Cardiac atrium fibroblast (primary cell): ENCODE measurements at places on chromosomes 3 and 15. TPM values are rescaled to one million over a fixed set of nuclear protein-coding genes. Genes with fewer than 3 reads are reported as not detected.

The ZCWPW2 gene
- 0.36 and 0.65 TPM in 2 replicates for total RNA-seq

The CHRFAM7A gene
- under 0.01 TPM in 1 of 2 replicates, not detected in the other for total RNA-seq

The GOLGA8M gene
- 0.18 TPM in 1 of 2 replicates, not detected in the other for total RNA-seq

The CFAP91 gene
- not detected in 2 replicates for total RNA-seq

The IFT122 gene
- 7.5 and 13.9 TPM in 2 replicates for total RNA-seq

The CLDN1 gene
- 0.32 TPM in 1 of 2 replicates, not detected in the other for total RNA-seq

The MST1R gene
- total RNA-seq: not detected in 2 replicates

The MAP2K1 gene
- total RNA-seq: 56.9 and 82.9 TPM in 2 replicates

The CPLX3 gene
- not detected in 2 replicates for total RNA-seq

The PLS1 gene
- 0.16 TPM in 1 of 2 replicates, not detected in the other for total RNA-seq

The RPL39L gene
- total RNA-seq: 11.7 and 23.8 TPM in 2 replicates

The CYP8B1 gene
- total RNA-seq: not detected in 2 replicates

The PTH1R gene
- 7.5 and 13.5 TPM in 2 replicates for total RNA-seq

The APOD gene
- total RNA-seq: 45.9 and 53.8 TPM in 2 replicates

The ADCY5 gene
- 0.18 and 0.65 TPM in 2 replicates for total RNA-seq

The CCR3 gene
- not detected in 2 replicates for total RNA-seq

The NOX5 gene
- 0.18 TPM in 1 of 2 replicates, not detected in the other for total RNA-seq

The IQCH gene
- total RNA-seq: 0.36 and 2.3 TPM in 2 replicates

The NMNAT3 gene
- total RNA-seq: 0.49 TPM in 1 of 2 replicates, not detected in the other

The IL17RE gene
- 0.54 TPM in 1 of 2 replicates, not detected in the other for total RNA-seq

The SV2B gene
- total RNA-seq: 0.16 TPM in 1 of 2 replicates, not detected in the other

The POPDC2 gene
- 0.81 TPM in 1 of 2 replicates, not detected in the other for total RNA-seq

The SLC12A1 gene
- total RNA-seq: not detected in 2 replicates

The REC114 gene
- total RNA-seq: not detected in 2 replicates

The CDCP1 gene
- 1.8 and 7.8 TPM in 2 replicates for total RNA-seq

The TAGLN3 gene
- not detected in 2 replicates for total RNA-seq

The CDHR4 gene
- not detected in 2 replicates for total RNA-seq
